ENCODE measurements at places on chromosomes 1 and 21. TPM values are rescaled to one million over a fixed set of nuclear protein-coding genes. Genes with fewer than 3 reads are reported as not detected.

SYT11 gene
- total RNA-seq: 22.4 TPM

OMA1 gene
- 49.6 TPM for total RNA-seq

TNN gene
- not detected for total RNA-seq

LRRC7 gene
- 19.3 TPM for total RNA-seq

SYCP1 gene
- 2.4 TPM for total RNA-seq

DNA sequence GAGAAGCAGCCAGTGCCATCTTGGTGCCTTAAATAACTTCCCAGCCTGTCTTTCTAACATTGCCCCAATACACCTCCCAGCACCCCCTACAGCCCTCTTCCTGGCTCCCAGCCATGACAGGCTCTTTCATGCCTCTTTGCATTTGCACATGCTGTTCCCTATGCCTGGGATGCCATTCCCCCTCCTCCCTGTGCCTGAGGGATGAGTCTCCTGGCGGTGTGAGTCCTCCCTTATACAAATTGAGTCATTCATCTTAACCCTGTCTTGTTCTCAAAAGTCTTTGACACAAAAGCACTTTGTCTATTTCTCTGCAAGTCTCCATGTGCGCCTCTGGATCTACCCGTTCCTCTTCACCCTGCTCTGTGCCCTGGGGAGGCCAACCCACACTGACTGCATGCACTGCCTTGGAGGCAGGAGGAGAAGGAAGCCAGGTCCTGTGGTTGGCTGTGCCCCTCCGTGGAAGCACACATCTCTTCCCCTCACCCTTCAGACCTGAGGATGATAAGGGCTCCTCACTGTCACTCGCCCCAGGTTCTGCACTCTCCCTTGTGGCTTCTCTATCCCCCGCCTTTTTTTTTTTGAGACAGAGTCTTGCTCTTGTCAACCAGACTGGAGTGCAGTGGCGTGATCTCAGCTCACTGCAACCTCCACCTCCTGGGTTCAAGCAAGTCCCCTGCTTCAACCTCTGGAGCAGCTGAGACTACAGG, 25.1 kb downstream of the CDCP2 start:
- no peak for DNase-seq

- no peak for DNase-seq
Observed at GRCh38 chr1:154935749-154936554, 567 bp downstream of the PMVK start.

- DNase-seq: no peak
Observed at GRCh38 chr21:36079010-36079649, 9.3 kb downstream of the CBR1 start.

- no peak for DNase-seq
Observed at GRCh38 chr1:201277441-201277840, 5.9 kb upstream of the PKP1 start.

DNA sequence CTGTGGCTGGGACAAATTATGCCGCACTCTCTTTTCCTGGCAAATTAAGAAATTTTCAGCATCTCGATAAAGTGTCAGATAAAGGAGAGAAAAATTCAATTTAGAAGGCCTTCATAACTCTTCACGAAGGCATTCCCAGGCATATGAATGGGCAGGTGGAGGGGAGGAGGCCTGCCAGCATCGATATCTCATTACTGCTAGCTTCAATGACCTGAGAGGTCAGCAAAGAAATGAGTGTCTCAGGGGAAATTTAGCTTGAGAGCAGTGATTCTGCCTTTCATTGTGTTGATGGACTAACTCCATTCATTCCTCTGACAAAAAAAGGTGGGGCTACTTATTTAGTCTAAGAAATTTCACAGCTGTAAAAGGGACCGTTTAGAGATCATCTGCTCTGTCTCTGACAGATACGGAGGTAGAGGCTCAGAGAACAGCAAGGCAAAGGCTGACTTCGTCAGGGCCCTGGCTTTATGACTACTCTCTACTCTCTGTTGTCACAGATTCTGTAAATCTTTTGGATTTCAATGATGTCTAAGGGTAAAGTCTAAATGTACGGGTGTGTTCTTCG, 212.0 kb upstream of the BEND5 start:
- no peak for DNase-seq

- no peak for DNase-seq
Observed at GRCh38 chr1:151401125-151401788, 1.9 kb downstream of the PSMB4 start.

DNA sequence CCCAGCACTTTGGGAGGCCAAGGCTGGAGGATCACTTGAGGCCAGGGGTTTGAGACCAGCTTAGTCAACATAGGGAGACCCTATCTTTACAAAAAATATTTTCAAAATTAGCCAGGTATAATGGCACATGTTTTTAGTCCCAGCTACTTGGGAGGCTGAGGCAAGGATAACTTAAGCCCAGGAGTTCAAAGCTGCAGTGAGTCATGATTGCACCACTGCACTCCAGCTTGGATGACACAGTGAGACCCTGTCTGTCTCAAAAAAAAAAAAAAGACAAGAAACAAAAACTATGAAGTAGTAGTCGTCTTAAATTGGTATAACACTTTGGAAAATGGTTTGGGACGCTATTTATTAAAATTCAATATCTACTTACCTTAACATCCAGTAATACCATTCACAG, 7.7 kb downstream of the AIM2 start:
- DNase-seq: no peak

DNA sequence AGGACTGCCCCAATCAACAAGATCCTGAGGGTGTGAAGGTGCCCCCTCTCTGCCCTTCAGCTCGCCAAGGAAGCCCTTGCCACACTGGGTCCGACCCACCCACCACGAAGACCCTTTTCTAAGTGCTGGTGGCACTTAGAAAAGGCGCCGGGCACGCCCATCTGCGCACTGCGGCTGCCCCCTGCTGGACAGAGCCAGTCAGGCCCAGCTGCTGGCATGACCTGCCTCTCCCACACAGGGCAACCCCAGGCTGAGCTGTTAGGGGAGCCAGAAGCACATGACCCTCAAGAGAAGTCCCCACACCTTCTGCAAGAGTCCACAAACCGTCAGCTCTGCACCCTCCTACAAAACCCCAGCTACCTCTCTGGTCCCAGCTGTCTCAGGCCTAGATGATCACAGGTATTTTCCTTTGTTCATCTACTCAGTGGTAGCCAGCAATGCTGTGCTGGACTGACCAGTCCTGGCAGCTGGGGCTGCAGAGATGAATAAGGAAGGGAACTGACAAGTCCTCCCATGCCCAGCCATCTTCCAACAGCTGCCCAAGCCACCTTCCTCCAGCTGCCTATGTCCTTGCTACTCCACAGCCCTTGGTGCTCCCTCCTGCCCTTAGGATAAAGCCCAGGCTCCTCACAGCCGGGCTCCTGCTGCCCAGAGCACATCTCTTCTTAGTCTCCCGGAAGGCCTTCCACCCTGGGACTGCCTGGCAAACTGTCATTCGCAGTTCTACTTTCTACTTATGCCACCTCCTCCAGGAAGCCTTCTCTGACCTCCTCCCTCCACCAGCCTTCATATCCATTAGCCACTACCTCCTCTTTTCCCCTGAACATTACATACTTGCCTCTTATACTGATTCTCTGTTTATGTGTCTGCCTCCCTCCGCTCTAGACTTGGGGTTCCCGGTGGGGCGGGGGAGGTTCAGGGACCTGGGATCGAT, 39.8 kb upstream of the ZC3H12A start:
- peak; percentile 34 for DNase-seq

DNA sequence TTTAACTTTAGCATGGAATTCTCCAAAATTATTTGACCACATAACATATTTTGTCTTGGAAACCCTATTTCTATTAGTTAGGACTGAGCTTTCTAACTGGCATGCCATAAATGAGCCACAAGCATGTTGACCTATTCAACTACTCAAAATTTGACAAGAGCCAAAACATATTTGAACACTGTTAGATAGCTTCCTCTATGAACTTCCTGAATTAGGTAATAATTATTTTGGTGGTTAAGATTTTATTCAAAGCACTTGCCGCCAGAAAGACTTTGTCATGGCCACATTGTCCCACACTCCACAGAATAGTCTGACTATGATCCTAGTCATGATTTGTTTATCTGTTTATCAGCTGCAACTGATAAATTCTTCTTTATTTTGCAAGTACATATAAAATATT, 23.1 kb upstream of the CTPS1 start:
- no peak for DNase-seq

DNA sequence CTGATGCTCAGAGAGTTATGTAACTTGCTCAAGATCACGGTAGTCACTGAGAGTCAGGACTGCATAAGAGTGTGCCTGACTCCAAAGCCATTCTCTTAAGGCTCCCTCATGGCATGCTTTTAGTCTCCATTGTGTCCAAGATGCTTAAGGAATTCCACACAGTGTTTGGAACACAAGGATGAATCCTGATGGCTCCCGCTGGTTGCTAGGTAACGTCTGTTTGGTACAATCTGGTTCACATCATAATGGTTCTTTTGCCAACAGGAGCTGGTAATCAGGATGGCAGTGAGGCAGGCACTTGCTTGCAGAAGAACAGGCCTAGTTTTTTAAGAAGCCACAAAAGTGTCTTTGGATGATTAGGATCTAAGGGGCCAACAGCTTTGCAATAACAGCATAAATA, 436.5 kb upstream of the DAB1 start:
- no peak for DNase-seq

GRCh38 chr1:205913451-205914154, 29.7 kb downstream of the SLC26A9 start:
- peak; percentile 50 for DNase-seq

DNA sequence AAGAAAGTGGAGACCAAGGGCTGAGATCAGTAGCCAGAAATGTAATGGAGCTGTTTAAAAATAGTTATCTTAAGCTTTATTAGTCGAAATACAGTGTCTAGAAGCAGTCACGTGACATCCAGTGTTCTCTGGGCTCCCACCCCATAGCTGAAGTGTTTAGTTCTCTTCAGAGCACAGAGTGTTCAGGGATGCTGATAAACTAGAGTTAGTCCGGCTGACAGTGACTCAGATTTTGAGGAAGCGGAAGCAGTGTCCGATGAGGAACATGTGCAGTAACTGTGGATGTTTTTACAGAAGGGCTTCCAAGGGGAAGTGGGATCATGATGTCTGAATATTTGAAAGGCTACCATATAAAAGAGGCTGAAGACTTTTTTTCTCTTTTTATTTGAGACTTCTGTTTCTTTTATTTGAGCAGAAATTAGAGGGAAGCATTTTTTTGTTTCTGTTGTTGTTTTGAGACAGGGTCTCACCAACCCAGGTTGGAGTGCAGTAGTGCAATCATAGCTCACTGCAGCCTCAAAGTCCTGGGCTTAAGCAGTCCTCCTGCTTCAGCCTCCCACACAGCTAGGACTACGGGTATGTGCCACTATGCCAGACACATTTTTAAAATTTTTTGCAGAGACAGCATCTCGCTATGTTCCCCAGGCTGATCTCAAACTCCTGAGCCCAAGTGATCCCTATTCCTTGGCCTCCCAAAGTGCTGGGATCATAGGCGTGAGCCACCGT, 124.2 kb downstream of the GALNT2 start:
- peak; percentile 80 for DNase-seq

- DNase-seq: no peak
Observed at GRCh38 chr21:16695074-16695473, 817.8 kb upstream of the CXADR start.

- peak; percentile 84 for DNase-seq
Observed at GRCh38 chr1:197103300-197103699, 36.2 kb upstream of the F13B start.

GRCh38 chr1:224647449-224647848, 31.3 kb downstream of the CNIH3 start:
- DNase-seq: no peak

- peak; percentile 92 for DNase-seq
Observed at GRCh38 chr21:45366931-45367401, 38.0 kb upstream of the COL18A1 start.

DNA sequence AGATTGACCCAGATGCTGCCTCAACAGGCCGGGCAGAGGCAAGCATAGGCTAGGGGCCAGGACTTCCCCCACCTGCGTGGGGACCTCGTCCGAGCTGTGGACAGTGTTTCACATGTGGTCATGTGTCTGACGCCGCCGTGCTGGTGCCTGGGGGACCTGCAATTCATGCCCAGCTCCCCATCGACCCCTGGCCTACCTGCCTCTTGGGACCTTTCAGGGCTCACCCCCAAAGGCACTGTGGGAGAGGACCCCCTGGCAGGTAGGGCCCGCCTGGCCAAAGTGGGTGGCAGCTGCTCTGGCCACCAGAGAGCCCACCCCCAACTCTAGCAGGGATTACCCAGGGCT, 4.4 kb downstream of the TMEM201 start:
- DNase-seq: no peak

- DNase-seq: no peak
Observed at GRCh38 chr1:24900985-24901781, 28.9 kb downstream of the RUNX3 start.

- DNase-seq: peak; percentile 40
Observed at GRCh38 chr21:45992301-45993209, 11.0 kb downstream of the COL6A1 start.

GRCh38 chr1:74392840-74393239, 119.6 kb downstream of the LRRC53 start:
- peak; percentile 54 for DNase-seq
